ENCODE measurements at places on chromosomes 11 and 22.

- DNase-seq, result no peak
Observed at GRCh38 chr11:32434356-32435151, 785 bp downstream of the WT1 start.

DNA sequence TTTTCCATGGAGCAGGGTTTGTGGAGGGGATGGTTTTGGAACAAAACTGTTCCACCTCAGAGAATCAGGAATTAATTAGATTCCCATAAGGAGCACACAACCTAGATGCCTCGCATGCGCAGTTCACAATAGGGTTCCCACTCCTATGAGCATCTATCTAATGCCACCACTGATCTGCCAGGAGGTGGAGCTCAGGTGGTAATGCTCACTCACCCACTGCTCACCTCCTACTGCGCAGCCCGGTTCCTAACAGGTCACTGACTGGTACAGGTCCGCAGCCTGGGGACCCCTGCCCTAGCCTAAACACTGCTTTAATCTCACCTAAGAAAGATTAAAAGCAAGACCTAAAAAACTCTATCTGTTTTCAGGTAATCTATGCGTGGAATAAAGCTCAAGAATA lies 553.0 kb downstream of the JRKL start:
- DNase-seq, result no peak

- no peak for DNase-seq
Observed at GRCh38 chr11:76636826-76637460, 33.6 kb downstream of the LRRC32 start.

GRCh38 chr11:93160808-93161207 lies 37.0 kb downstream of the SLC36A4 start:
- no peak for DNase-seq

DNA sequence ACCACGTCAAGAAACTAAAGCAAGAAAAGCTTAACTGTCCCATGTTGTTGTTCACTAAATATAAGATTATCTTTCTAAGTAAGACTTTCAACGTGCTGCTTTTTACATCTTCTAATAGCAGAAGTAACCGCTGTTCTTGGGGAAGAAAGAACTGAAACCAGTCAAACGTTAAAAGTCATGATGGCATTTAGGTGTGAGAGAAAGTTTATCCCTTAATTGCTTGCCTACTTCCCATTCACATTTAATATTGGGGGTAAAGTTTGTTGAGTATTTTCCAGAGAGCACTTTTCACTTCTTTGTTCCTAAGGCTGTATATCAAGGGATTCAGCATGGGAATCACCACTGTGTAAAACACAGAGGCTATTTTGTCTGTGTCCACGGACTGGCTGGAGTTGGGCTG lies 970 bp downstream of the OR5B21 start:
- no peak for DNase-seq

- no peak for DNase-seq
Observed at GRCh38 chr11:65692367-65692766, 19.7 kb upstream of the KAT5 start.

- no peak for DNase-seq
Observed at GRCh38 chr11:126816645-126817044, 183.9 kb downstream of the KIRREL3 start.

DNA sequence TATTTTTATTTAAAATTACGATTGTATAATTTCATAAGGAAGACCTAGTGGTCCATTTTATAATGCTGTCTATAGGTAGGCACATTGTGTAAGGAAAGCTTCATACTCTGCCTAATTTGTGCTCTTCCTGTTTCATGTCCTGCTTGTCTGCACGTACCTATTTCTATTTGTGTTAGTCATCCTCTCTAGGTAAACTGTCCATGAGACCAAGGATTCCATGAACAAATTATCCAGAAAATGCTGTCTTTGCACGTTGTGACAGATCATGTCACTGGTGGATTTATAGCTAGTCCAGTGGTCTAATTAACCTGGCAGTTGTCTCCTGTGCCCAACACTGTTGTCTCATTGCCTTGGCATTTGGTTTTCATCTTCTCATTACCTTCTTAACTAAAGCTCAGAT lies 44.7 kb downstream of the DNAJC24 start:
- no peak for DNase-seq

DNA sequence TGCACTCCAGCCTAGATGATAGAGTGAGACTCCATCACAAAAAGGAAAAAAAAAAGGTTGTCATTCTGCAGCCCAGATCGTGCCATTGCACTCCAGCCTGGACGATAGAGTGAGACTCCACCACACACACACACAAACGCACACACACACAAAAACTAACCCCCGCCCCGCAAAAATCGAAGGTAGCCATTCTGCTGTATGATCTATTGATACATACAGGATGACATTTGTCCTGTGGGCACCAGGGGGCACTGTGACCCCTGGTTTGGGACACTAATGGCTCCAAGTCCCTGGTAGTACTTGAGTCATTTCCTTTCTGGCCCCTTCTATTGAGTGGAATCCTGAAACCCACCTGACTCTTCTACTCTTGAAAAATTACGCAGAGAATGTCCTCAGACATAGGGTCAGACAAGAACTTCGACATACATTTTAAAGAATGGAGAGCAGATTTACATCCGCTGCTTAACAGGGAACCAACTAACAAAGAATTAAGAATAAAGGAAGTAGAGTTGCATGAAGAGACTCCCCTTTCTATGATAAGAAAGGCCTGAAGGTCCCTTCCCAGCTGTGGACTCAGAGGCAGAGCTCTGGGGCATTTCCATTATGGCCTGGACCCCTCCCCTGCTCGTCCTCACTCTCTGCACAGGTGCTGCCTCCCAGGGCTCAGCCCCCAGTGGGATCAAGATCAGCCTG lies 35.0 kb upstream of the PRAME start:
- DNase-seq, result no peak

GRCh38 chr22:49771266-49772065 lies 56.2 kb downstream of the BRD1 start:
- DNase-seq, result no peak

DNA sequence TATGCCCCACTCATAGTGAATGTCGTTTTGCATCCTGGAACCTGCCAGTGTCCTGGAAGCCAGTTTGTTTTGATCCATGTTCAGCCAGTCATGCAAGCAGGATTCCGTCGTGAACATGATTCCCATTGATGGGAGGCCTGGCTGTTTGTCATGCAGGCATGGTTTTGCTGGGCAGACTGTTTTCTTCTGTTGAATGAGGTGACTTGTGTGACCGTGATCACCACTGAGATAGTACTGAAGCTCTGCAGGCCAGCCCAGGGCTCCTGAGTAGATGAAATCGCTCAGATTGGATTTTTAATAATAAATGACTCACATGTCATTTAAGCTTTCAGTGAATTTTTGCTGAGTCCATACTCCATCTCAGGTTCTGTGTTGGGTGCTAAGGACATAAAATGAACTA lies 117.8 kb downstream of the PDE2A start:
- DNase-seq, result no peak

DNA sequence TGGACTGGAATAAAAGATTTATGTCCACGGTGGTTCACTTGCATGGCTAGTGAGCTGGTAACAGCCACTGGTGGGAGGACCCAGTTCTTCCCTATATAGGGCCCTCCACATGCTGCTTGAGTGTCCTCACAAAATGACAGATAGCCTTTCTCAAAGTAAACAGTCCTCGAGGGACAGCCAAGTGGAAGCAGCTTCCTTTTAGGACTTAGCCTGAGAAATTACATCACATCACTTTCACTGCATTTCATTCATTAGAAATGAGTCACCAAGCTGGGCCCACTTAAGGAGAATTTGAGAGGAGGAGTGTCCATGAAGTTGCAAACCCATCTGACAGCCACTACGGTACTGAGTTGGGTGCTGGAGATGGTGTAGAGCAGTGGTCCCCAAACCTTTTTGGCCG lies 7.0 kb downstream of the ISX start:
- no peak for DNase-seq

DNA sequence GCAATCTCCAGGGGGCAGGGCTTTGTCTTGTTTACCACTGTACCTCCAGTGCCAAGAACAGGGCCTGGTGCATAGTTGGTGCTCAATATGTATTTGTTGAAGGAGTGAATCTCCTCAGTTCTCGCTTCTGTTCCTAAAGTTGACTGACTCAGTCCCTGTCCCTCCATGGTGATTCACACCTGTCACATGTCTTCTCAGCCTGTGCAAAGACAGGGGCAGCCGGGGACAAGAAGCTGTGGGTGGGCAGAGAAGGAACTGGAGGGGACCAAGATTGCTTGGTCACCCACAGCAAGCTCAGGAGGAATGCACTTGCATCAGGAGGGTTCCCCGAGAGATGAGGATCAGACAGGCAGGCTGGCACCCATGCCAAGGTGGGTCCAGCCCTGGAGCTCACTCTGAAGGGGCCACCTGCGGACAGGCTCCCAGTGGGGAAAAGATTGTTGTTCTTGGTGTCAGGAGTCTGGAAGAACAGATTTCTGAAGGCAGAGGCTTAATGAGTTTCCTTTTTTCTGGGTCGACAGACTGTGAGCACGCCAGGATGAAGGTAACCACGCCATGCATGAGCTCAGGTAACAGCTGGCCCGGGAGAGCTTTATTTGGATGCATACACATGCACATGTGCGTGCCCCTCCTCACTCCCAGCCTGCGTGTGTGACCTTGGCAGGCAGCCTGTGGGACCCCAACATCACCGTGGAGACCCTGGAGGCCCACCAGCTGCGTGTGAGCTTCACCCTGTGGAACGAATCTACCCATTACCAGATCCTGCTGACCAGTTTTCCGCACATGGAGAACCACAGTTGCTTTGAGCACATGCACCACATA lies 16.9 kb downstream of the IL17RA start:
- no peak for DNase-seq

DNA sequence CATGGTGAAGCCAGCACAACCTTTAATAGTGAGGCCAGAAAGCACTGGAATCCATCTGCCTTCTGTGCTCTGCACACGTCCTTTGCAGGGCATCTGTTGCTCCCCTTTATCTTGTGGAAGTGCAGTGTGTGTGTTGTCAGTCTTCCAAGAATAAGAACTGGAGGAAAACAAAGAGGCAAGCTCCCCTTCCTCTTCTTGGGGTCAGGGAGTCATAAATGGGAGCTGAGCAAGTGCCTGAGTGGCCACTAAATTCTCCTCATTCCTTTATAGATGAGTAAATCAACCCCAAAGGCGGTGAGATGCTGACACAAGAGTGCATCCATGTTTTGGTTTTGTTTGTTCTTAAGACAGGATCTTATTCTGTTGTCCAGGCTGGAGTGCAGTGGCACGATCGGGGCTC lies 38.3 kb downstream of the WT1 start:
- DNase-seq, result no peak

DNA sequence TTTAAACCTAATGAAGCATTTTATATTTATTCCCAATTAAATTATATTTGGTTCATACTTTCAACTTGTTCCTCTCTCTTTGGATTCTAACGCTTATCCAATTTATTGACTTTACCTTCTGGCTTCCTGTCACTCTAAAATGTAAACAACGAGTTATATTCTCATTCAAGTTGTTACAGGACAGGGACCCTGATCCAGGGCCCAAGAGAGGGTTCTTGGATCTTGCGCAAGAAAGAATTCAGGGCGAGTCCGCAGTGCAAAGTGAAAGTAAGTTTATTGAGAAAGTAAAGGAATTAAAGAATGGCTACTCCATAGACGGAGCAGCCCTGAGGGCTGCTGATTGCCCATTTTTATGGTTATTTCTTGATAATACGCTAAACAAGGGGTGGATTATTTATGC lies 405.6 kb upstream of the API5 start:
- no peak for DNase-seq

- no peak for DNase-seq
Observed at GRCh38 chr11:31823644-31824331, 12.7 kb upstream of the PAX6 start.

DNA sequence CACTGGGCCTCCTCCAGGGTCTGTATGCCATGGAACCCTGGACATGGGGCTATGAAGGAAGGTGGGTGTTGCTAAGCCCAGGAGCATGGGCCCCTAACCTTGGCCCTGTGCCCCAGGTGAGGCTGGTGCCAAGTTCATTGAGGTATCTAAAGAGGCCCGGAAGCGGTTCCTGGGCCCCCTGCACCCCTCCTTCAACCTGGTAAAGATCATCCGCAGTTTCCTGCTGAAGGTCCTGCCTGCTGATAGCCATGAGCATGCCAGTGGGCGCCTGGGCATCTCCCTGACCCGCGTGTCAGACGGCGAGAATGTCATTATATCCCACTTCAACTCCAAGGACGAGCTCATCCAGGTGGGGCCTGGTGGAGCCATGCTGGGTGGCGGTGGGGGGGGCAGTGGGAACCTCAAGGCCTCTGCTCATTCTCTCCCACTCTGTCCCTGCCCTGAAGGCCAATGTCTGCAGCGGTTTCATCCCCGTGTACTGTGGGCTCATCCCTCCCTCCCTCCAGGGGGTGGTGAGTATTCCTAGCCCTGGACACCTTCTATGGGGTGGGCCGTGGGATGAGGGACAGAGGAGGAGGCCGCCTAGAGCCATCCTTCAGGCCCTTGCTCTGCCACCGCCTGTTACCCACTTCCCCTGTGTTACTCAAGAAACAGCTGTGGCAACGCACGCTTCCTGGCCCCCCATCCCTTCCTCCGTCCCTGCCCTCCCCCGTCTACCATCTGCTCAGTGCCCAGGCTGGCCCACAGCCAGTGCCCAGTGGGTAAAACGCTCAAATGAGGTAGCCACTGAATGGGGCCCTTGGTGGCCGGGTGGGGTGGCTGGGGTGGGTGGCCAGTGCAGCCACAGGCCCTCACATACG lies 3.0 kb downstream of the PNPLA2 start:
- no peak for DNase-seq

DNA sequence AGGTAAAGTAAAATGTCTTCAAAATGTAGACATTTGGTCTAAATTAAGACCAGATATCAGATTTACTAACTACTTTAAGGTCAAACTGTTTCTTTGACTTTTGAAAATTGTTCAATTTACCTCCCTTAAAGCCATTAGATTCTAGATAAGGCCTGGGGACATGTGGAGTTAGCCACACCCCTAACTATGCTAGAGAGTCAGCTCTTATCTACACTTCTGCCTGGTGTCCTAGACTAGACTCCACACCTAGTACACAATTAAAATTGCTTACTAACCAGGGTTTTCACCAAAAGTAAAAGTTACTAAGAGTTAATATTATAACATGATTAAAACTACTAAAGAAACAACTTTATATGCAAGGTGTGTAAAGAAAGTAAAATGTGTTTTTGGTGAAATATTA lies 43.6 kb upstream of the DBX1 start:
- DNase-seq, result no peak

DNA sequence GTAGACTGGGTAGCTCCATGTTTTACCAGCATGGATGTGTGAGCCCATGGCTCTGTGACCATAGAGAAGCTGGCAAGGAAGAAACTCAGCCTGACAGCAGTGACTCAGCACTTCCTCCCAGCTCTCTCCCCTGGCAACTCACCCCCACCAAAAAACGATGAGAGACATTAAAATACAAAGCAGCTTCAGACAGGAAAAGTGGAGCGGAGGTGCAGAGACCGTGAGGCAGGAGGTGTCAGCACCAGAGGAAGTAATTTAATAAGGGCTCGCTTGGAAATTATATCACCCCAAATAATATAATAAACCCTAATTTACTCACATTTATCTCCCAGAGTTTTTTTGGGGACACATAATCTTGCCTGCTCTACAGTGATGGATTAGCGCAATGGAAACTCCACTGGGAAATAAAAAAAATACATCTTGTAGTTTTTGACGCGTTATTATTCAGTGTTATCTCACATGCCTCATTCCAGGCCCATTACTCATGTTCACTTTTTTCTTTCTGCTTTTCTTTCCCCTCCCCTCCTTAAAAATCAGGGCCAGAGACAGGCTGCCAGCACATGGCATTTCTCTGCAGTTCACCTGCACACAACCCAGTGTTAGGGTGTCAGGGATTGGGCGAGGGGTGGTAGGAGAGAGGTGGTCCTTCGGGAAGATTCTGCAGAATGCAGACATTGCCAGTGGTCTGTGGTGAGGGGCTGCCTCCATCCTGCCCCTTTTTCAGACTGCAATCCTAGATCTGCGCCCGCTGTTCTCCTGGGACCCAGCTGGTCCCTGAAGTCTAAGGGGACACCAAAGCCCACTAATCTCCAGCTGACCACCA lies 170.8 kb downstream of the BUD13 start:
- no peak for DNase-seq
